ENCODE measurements at places on chromosomes 12 and 14.

DNA sequence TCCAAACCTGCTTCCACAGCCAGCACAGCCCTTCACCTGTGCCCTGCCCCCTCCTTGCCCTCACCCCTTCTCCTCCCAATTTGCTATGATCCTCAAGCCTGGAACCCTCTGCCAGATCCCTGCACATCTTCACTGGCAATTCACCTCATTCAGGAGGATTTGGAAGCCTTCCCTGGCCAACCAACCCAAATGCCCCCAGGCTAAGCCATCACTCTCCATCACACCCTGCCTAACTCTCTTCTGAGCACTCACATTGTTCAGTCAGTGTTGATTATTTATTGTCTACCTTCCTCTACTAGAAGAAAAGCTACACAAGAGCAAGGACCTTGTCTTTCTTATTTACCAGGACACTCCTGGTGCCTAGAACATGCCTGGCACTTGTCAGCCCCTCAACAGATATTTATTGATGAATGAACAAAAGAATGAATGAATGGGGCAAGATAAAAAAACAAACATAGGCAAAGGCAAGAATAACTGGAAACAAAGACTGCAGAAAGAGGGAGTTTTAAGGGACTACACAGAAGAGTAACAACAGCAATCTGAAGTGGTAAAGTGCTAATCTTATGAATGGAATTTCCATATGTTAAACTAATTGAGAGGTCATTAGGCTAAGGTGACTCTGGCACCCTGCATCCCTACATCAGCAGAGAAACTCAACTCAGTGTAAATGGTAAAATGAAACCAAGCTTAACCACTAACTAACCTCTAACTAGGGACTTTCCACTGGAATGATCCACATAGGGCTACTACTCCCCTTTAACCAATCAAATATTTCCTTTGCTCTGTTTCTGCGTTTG is 33.4 kb downstream of the TMTC1 start:
- DNase-seq = no peak

DNA sequence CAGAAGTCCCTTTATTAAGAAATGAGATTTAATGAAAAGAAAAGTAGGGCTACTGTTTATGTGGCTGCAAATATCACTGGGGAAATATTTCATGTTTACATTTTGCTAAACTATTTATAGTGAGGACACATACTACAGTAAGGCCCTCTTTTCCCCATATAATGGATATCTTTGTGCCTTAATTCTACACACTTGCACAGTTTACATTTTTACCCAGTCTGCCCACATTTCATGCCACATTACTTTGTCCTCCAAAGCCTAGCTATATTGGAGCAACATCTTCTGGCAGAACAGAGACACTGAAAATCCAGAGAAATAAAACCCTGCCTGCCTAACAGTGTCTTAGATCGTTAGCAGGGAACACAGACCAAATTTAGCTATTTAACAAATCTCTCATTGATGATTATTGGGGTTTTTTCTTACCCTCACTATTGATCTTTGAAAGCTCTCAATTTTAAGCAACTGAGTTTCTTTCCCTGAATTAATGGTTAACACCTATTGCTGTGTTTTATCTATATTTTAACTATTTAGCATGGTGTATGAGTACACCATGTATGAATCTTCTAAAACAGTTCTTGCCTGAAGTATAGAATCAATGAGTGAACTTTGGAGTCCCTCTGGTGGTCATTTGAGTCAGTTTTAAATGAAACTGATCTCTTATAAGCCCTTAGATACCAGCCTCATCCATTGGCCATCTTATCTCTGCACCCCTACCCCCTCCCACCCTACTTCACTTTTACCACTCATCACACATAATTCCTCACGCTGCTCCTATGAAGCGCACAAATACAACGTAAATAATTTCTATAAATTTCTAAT is 170.2 kb downstream of the BCAT1 start:
- DNase-seq = no peak

DNA sequence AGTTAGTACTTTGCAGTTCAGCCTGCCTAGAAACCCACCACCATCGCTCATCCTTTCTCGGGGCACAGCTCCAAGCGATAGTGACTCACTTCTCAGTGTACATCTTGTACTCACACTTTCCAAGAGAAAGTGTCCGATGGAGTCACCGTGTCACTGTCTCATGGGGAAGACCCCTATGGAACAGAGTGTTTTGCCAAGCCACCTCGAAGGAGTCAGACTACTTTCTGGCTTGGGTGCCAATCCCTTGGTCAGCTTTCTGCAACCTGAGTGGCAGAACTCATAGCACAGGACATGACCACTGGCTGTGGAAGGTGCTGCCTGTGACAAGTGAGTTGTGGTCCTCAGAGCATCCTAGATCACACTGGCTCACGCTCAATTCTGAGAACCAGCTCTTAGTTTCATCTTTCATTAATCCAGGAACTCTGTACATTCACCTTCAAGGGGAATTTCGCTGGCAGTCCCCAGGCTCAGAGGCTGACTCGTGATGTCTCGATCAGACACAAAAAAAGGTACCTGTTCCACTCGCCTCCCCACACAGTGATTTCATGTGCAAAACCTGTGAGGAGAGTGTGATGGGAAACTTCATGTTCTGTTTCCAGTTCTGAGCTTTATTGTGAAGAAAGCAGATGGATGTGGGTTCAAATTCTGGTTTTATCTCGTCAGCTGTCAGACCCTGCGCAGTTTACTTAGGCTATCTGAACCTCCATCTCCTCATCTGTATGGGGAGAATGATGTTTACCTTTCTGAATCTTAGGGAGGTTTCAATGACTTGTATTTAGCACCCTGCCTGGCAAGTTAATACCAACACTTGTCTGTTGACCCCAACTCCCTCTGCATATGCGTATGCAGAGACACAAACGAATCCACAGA is 127.3 kb upstream of the CCND2 start:
- DNase-seq = no peak

- DNase-seq = no peak
These were observed 9.8 kb downstream of the EXOC3L4 start for GRCh38 chr14:103104389-103104653.

Data from ascending aorta (tissue), 2 donors.